Suprapubic skin (tissue), 4 donors: ENCODE measurements at places on chromosomes 4 and X. TPM values are rescaled to one million over a fixed set of nuclear protein-coding genes. Genes with fewer than 3 reads are reported as not detected.

SMAD1 gene
- total RNA-seq = 54.7 TPM

DRP2 gene
- total RNA-seq = 0.25 TPM

PCDH19 gene
- 1.8 TPM for total RNA-seq

ODAM gene
- not detected for total RNA-seq

EXOC1L gene
- not detected for total RNA-seq

EDNRA gene
- total RNA-seq = 4.3 TPM

PDE6B gene
- not detected for total RNA-seq

AKAP4 gene
- not detected for total RNA-seq

SHROOM2 gene
- total RNA-seq = 11.0 TPM

HPGD gene
- 143 TPM for total RNA-seq

MAGEB10 gene
- total RNA-seq = not detected
